ENCODE measurements at places on chromosomes 13 and 19. TPM values are rescaled to one million over a fixed set of nuclear protein-coding genes. Genes with fewer than 3 reads are reported as not detected.

NCR1 gene
- not detected for total RNA-seq

DNA sequence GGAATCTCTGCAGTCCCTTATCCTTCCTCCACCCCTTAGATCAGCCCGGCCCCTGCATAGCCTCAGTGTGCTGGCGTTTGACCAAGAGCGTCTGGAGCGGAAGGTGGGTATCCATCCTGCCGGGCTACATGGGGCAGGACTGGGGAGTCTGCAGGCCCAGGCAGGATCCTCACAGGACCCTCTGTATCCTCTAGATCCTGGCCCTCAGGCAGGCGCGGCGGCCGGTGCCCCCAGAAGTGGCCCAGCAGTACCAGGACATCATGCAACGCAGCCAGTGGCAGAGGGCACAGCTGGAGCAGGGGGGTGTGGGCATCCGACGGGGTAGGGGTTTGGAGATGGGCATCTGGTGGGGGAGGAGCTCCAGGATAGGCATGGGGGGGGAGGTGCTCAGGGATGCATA is 8.9 kb downstream of the PODNL1 start:
- peaks cover 12% of the 10 kb centered on the region for H3K36me3 ChIP-seq
- no peak for DNase-seq
- H3K4me3 ChIP-seq: no peak overlapping the region
- H3K27me3 ChIP-seq: peaks cover 5% of the 10 kb centered on the region
- H3K4me1 ChIP-seq: peaks cover 13% of the 10 kb centered on the region

DNA sequence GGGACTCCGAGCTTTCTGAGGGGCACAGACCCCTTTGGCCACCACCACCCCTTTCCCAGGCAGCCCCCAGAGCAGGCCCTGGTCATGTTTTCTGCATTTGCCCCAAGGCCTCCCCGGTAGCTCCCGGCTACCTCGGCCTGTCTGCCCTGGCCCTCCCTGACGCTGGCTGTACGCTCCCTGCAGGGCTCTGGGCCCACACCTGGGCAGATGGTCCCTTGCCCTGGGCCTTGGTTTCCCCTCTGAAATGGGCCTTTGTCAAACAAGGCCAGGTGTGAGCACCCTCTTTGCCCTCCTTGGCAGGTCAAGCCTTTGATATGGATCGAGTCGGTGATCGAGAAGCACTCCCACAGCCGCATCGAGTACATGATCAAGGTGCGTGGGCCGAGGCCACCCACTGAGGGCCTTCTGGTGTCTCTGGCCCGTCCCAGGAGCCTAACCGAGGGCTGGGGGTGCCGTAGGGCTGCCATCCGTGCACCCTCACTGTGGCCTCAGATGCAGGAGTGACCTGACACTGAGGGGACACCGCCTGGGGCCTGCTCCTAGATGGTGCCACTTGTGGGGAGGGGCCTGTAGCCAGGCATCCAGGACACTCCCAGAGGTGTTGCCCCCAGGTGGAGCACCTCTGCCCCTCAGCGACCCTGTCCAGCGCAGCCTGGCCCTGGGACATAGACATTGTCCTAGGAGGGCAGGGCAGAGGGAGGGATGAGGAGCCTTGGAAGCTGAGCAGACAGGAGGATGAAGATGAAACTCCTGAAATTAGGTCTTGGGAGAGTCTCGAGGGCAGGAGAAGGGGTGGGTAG is 30.3 kb downstream of the AP1M1 start:
- no peaks in the 10 kb centered on the region for H3K4me1 ChIP-seq
- no peak overlapping the region for H3K4me3 ChIP-seq
- DNase-seq: no peak
- H3K36me3 ChIP-seq: peaks cover 34% of the 10 kb centered on the region
- H3K27ac ChIP-seq: no peak overlapping the region

CYP4F2 gene
- not detected for total RNA-seq

DNA sequence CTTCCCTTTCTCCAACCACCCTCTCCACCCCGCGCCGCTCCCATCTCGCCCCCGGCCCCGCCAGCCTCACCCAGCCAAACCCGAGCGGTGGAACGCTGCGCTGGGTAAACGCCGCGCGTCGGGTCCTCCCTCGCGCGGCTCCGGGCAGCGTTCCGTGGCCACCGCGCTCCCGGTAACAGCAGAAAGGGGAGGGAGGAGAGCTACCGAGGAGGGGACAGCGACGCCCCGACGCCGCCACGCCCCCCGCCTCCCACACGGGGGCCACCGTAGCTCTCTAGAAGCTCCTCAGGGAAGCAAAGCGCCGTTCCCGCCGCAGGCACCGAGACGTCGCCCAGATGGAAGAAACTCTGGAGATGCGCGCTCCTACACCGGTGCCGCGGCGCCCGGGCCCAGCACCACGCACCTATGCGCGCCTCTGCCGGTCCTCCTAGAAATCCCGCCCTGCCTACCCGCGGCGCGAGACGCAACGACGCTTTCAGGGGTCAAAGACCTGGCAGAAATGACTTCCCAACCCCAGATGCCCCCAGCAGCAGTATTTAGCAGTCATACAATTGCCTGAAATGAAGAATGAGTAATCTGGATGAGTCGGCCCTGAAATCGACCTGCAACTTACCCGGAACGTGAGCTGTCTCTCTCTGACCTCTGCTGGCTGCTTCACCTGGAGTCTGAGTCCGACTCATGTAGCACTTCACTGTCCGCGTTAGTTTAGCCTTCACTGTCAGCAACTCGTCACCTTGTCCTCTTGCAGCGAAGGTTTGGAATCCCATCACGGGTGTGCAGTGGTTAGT is at the start of gene RUBCNL:
RUBCNL (minus strand) TSS at position 189 of the 788 bp plus-strand sequence. CDS start 14,777 bp downstream, outside the sequence.
- H3K36me3 ChIP-seq: no peaks in the 10 kb centered on the region
- peak within 1 kb of the TSS; percentile 90 for H3K4me3 ChIP-seq
- no peak within 1 kb of the TSS for H3K27ac ChIP-seq
- peaks cover 14% of the 10 kb centered on the region for H3K27me3 ChIP-seq
- peaks cover 15% of the 10 kb centered on the region for H3K4me1 ChIP-seq

KIR3DL1 gene
- total RNA-seq: not detected

GRCh38 chr19:44367024-44367423 is 10.5 kb upstream of the ZNF112 start:
- H3K4me3 ChIP-seq: no peak overlapping the region
- peaks cover 1% of the 10 kb centered on the region for H3K27me3 ChIP-seq
- H3K27ac ChIP-seq: no peak overlapping the region
- no peaks in the 10 kb centered on the region for H3K4me1 ChIP-seq

GRCh38 chr13:40211586-40211968 is 454.9 kb downstream of the FOXO1 start:
- H3K27ac ChIP-seq: no peak overlapping the region
- H3K27me3 ChIP-seq: peaks cover 3% of the 10 kb centered on the region
- no peak overlapping the region for H3K4me3 ChIP-seq
- H3K36me3 ChIP-seq: no peaks in the 10 kb centered on the region

Measured in endothelial cell (in vitro differentiated cells).